ENCODE measurements at places on chromosomes 5 and 9. TPM values are rescaled to one million over a fixed set of nuclear protein-coding genes. Genes with fewer than 3 reads are reported as not detected.

- DNase-seq, result no peak
These were observed 63.3 kb downstream of the TMEM38B start for GRCh38 chr9:105757496-105758251.

- no peak for DNase-seq
These were observed 565.5 kb upstream of the TUSC1 start for GRCh38 chr9:26243726-26244125.

DNA sequence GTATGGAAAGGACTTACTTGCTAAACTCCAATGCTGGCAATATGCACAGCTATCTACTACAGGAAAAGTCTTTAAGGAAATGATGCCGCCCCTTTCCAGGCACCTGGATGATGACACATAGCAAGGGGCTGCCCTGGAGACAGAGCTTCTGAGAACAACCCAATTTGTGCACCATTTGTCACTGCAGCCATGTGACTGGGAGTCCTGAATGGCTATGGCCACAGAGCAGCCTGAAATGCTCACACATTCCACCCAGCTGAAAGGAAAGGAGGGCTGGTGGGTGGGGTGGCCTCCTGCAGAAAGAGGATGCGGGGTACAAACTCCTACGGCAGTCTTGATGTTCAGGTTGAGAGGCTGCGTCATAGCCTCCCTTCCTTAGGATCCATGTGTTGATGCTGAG lies 70.1 kb upstream of the FSTL4 start:
- DNase-seq, result no peak

DNA sequence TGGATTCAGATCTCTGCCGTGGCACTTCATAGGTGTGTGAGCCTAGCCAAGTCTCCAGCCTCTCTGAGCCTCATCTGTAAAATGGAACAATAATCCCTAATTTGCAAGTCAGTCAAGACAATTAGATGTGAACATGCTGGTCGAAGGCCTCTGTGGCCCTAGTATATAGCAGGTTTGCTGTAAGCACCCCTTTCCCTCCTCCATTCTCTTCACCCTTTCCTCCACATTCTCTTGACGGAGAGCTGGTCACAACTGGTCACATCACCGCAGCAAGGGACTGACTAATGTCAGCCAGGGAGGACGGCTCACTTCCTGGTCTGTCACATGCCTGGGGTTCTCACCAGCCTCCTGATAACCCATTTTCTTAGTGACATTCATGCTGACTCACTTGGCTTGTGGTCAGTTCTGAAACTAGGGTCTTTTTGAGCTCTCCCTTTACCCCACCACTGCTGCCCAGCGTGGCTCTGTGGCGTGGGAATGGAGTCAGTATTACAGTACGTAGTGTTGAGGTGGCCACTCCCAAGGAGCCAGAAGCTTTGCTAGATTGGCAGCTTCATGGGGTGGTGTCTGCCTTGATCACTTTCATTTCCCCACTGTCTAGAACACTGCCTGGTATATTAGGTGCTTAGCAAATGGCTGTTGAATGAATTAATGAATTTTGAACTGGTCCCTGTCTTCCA lies 47.8 kb downstream of the ERGIC1 start:
- no peak for DNase-seq

GRCh38 chr9:131101207-131101964 lies 5.1 kb downstream of the AIF1L start:
- no peak for DNase-seq

DNA sequence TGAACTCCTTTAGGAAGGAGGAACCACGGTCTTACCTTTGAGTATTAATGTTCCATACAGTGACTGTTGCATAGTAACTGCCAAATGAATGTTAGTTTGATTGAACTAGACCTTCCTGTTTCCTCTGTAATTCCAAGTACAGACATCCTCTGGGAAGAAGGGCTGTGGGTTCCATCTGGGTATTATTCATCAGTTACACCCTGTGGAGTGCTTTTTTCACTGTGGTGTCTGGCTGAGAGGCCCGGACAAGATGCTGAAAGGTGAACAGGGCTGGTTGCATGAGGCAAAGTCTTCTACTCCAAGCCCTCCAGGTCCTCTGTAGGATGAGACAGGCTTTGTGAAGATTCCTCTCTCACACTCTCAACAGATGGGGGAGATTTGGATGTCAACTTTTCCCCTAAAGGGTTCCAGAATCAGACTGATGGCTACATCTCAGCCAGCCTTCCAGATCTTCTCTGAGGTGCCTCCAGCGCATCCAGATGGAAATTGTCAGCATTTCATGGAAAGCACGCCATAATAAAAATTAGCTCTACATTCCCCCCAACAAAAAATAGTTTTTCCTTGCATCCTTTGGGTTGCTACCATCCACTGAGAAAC lies 230.9 kb downstream of the GAS1 start:
- no peak for DNase-seq

DNA sequence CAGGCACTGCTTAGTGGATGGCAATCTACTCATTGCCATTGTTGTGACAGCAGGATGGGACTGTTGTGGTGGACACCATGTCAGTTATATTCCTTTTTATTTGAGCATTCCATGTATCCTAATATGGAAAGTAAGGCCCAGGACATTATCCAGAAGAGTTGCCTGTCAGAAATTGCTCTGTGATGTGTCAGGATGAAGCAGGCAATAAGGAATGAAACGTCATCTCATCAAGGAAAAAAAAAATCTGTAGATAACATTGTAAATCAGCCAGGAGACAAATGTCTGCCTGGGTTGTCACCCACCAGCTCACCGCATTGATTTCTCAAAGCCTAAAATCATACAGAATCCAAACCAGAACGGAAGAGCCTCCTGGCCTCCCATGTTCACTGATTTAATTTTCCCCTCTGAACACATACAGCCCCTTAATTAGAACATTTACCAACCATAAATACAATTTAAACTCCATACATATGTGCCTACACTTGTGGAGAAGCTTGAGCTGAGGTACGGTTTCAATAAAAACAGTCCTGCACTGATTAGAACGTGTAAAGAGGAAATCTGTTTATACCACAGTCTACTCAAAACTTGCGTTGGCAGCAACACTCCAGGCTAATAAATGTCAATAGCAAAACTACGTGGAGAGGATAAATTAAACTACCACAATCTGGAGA lies 73.9 kb downstream of the FOXD1 start:
- no peak for DNase-seq

GRCh38 chr5:129652349-129653056 lies 95.4 kb upstream of the MINAR2 start:
- DNase-seq, result no peak

GRCh38 chr5:154410008-154410407 lies 35.8 kb upstream of the SAP30L start:
- no peak for DNase-seq

PPIC gene
- 25.0 TPM for total RNA-seq

OTP gene
- total RNA-seq, result not detected

SNX18 gene
- 14.9 TPM for total RNA-seq

ATG12 gene
- 26.5 TPM for total RNA-seq

C5orf52 gene
- not detected for total RNA-seq

Data from epithelial cell of proximal tubule (primary cell).